ENCODE measurements at places on chromosomes 12 and 14. TPM values are rescaled to one million over a fixed set of nuclear protein-coding genes. Genes with fewer than 3 reads are reported as not detected.

The NAA30 gene
- 14.1 TPM for total RNA-seq

- H3K4me3 ChIP-seq, result no peak overlapping the region
- H3K4me1 ChIP-seq, result no peaks in the 10 kb centered on the region
- no peak overlapping the region for H3K27ac ChIP-seq
- no peaks in the 10 kb centered on the region for H3K36me3 ChIP-seq
- no peak for DNase-seq
These were observed 13.1 kb upstream of the CCDC85C start for GRCh38 chr14:99616832-99617800.

GRCh38 chr12:108296945-108297344 lies 42.2 kb downstream of the CMKLR1 start:
- H3K27me3 ChIP-seq, result no peaks in the 10 kb centered on the region
- H3K4me1 ChIP-seq, result peaks cover 29% of the 10 kb centered on the region
- H3K27ac ChIP-seq, result no peak overlapping the region
- H3K36me3 ChIP-seq, result no peaks in the 10 kb centered on the region

DNA sequence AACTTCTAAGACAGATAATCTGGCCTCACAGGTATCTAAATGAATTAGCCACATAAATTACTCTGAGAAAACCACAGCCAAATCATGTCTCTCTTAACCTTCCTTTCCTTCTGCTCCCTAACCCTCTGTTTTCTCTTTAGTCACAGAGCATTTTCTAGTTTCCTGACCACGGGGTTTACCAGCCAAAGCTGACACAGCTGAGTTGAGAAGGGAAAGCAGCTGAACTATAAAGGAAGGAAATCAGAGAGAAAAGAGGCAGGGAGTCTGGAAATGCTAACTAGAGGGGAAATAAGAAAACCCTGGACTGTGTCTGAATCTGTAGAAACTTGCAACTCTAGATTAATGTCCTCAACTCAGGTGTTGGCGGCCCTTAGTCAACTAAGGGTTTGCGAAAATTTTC lies 24.4 kb downstream of the ANKS1B start:
- H3K27ac ChIP-seq, result no peak overlapping the region
- H3K4me3 ChIP-seq, result no peak overlapping the region
- H3K27me3 ChIP-seq, result no peaks in the 10 kb centered on the region
- H3K4me1 ChIP-seq, result no peaks in the 10 kb centered on the region
- DNase-seq, result no peak

DNA sequence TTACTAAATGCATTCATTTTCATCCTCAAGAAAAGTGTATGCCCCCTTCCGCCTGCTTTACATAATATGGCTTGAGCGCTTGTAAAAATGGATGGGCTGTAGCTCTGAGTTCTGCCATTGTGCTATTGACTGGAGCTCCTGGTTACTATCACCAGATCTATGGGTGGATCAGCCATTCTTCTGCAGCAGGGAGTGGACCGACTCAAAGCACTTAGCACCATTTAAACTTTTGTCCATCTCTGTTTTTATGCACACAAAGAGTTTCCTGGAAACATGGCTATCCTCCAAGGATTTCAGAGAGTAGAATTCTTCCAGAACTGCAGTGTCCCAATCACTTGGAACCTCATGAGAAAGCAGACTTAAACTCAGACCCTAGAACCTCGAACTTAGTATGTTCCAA lies 4.5 kb upstream of the NUMB start:
- no peak for DNase-seq
- H3K27me3 ChIP-seq, result no peaks in the 10 kb centered on the region
- no peaks in the 10 kb centered on the region for H3K36me3 ChIP-seq
- peaks cover 54% of the 10 kb centered on the region for H3K4me1 ChIP-seq

- H3K27ac ChIP-seq, result no peak overlapping the region
- H3K4me3 ChIP-seq, result no peak overlapping the region
- no peaks in the 10 kb centered on the region for H3K36me3 ChIP-seq
- no peaks in the 10 kb centered on the region for H3K27me3 ChIP-seq
- DNase-seq, result no peak
- H3K4me1 ChIP-seq, result peaks cover 37% of the 10 kb centered on the region
These were observed 284.4 kb upstream of the CRY1 start for GRCh38 chr12:107377596-107378385.

DNA sequence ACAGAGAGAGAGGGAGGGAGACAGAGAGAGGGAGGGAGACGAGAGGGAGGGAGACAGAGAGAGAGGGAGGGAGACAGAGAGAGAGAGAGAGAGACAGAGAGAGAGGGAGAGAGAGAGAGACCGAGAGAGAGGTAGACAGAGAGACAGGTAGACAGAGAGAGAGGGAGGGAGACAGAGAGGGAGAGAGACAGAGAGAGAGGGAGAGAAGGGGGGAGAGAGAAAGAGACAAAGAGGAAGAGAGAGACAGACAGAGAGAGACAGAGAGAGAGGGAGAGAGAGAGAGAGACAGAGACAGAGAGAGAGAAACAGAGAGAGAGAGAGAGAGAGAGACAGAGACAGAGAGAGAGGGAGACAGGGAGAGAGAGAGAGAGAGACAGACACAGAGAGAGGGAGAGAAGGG lies 47.8 kb upstream of the GALNT9 start:
- no peak overlapping the region for H3K4me3 ChIP-seq
- H3K4me1 ChIP-seq, result no peaks in the 10 kb centered on the region
- DNase-seq, result no peak
- H3K27me3 ChIP-seq, result peaks cover 30% of the 10 kb centered on the region

DNA sequence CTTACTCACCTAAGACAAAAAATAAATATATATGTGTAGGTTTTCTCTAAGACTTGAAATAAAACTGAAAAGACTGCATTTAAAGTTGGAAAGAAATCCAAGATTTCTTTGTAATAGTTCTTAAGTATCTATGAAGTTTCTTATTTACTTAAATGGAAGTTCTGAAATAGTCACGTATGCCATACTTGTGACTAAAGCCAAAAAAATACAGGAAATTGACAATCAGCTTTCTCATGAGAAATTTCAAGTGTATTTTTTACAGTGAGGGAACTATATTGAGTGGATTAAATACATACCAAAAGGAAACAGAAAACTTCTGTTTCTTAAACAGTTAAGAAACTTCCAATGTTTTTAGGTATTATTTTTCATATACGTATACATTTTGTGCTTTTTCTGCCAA lies 188.1 kb downstream of the DPY19L2 start:
- no peak for DNase-seq
- H3K27me3 ChIP-seq, result peaks cover 3% of the 10 kb centered on the region
- H3K36me3 ChIP-seq, result no peaks in the 10 kb centered on the region
- H3K27ac ChIP-seq, result no peak overlapping the region
- H3K4me1 ChIP-seq, result no peaks in the 10 kb centered on the region

DNA sequence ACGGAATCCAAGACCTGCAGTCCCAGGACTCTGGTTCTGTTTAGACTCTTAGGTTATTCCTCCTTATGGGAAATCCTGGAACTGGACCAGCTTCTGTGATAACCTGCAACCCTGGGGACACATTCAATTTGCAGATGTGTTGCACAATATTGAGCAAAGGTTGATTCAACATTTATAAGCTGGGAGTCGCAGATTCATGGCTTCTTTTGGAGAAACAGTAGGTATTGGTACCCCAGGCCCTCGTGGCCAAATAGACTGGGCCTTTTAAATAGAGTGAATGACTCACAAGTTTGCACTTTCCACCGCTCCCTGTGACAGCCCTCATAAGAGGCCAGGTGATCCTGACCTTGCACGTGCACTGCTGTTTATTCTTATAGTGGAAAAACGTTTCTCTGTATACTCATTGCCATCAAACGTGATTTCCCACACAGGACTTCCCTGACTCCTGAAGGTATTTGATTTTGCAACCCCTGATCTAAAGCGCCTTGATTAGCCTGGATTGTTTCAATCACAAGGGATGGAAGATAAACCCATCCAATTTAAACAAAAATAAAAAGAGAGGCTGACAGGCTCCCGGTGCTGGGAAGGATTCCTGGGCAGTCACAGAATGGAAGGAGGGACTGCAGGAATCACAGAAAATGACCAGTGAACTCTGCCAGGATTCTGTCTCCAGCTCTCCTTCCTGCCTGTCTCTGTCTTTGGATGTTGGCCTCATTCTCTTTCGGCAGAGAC lies 98.0 kb downstream of the VCPKMT start:
- no peak overlapping the region for H3K4me3 ChIP-seq
- H3K36me3 ChIP-seq, result peaks cover 28% of the 10 kb centered on the region
- H3K27ac ChIP-seq, result no peak overlapping the region

GRCh38 chr12:98405805-98406366 lies 109.5 kb upstream of the TMPO start:
- no peaks in the 10 kb centered on the region for H3K27me3 ChIP-seq
- no peaks in the 10 kb centered on the region for H3K36me3 ChIP-seq
- DNase-seq, result no peak
- H3K27ac ChIP-seq, result no peak overlapping the region
